Osteocyte (in vitro differentiated cells): ENCODE measurements at places on chromosomes 5 and 9.

- DNase-seq = no peak
These were observed 96.9 kb upstream of the RASA1 start for GRCh38 chr5:87170799-87171198.

- no peak for DNase-seq
These were observed 3.0 kb upstream of the CD274 start for GRCh38 chr9:5447337-5447736.

- peak; percentile 49 for DNase-seq
These were observed 97.3 kb upstream of the SPATA31C2 start for GRCh38 chr9:88235615-88236014.

- no peak for DNase-seq
These were observed 583 bp downstream of the DIAPH1 start for GRCh38 chr5:141618030-141618803.

DNA sequence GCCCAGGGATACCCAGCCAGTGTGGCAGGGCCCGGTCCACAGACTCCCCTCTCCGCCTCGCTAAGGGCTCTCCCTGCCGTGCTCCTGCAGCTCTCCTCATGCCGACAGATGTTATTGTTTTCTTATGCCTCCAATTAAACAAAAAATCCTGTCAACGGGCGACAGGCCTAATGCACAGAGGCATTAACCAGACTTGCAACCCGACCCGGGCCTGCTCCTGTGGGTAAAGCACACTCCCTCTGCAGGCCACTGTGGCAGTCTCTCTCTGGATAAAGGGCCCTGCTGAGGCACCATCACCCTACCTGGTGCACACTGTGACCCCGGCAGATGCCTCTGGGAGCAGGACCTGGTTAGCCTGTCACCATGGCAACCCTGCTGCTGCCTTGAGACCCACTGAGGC lies 27.5 kb upstream of the HAND1 start:
- DNase-seq = no peak

DNA sequence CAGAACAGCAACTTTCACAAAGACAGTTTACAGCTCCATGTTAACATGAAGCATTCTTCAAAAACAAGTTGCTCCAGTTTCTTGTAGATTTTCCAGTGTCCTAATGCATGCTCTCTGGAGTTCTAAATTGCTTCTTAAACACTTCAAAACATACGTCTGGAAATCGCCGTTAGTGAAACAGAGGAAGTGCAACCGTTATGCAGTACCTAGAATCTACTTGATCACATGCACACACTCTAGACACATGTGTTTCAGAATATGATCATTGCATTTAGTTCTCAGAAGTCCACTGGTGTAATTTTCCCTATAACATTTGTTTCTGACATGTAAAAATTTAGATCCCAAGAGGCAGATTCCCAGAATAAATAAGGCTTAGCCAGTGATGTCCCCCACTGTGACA lies 41.1 kb upstream of the RUFY1 start:
- no peak for DNase-seq

- no peak for DNase-seq
These were observed 344.5 kb downstream of the ACTL7B start for GRCh38 chr9:108511307-108511706.

- DNase-seq = no peak
These were observed 50.2 kb upstream of the BARX1 start for GRCh38 chr9:94005272-94005901.
